ENCODE measurements at places on chromosomes 2 and 18. TPM values are rescaled to one million over a fixed set of nuclear protein-coding genes. Genes with fewer than 3 reads are reported as not detected.
A peak's percentile ranks its signal among the peaks of the same experiment; 100 is the strongest.

Gene SERPINB2
- not detected for polyA plus RNA-seq

- no peaks in the 10 kb centered on the region for H3K27me3 ChIP-seq
- DNase-seq = no peak
- H3K27ac ChIP-seq = no peak overlapping the region
- no peaks in the 10 kb centered on the region for H3K4me1 ChIP-seq
- no peaks in the 10 kb centered on the region for H3K36me3 ChIP-seq
Observed at GRCh38 chr2:14387332-14387731, 245.2 kb upstream of the LRATD1 start.

DNA sequence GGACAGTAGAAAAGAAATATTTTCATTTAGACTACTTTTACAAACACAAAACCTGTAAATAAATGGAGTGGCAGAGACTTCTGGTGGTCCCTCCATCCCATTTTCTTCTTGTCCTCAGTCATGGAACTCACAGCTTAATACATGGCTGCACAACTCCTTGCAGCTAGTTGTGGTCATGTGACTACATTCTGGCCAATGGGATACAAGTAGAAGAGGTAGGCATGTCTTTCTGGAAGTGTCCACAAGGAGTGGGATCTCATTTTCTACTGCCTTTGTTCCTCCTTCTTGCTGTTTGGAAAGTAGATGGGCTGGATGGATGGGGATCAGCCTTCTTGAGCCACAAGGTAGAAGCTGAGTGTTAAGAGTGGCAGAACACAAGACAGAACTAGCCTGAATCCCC is 555.8 kb downstream of the SATB2 start:
- H3K36me3 ChIP-seq = no peaks in the 10 kb centered on the region
- H3K4me1 ChIP-seq = no peaks in the 10 kb centered on the region
- no peaks in the 10 kb centered on the region for H3K27me3 ChIP-seq
- H3K27ac ChIP-seq = no peak overlapping the region
- no peak overlapping the region for H3K4me3 ChIP-seq
- DNase-seq = peak; percentile 0

Gene SERPINB3
- not detected for polyA plus RNA-seq

GRCh38 chr2:176582990-176583481 is 313.8 kb downstream of the MTX2 start:
- no peak overlapping the region for H3K27ac ChIP-seq
- DNase-seq = no peak
- H3K4me1 ChIP-seq = no peaks in the 10 kb centered on the region
- H3K27me3 ChIP-seq = peaks cover 8% of the 10 kb centered on the region
- no peaks in the 10 kb centered on the region for H3K36me3 ChIP-seq

DNA sequence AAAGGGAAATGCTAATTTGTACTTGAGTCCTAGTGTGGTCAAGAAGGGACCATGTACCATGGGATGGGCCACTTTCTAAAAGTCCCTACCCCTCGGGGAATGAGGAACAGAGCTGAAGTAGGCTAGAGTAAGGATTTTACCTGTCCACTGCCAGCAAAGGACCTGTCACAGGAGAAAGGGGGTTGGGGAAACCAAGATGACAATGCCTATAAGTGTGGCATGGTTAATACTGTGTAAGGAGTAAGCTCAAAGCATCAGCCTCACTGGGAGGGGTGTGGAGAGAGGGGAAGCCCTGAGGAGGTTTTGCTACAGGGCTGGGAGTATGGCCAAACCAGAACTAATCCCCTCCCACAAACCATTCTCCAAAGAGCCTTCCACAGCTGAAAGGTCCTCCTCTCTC is 15.8 kb downstream of the GKN2 start:
- DNase-seq = no peak
- H3K27me3 ChIP-seq = peaks cover 7% of the 10 kb centered on the region
- H3K4me3 ChIP-seq = no peak overlapping the region
- H3K36me3 ChIP-seq = no peaks in the 10 kb centered on the region

GRCh38 chr2:198400999-198401398 is 596.6 kb downstream of the PLCL1 start:
- H3K27me3 ChIP-seq = no peaks in the 10 kb centered on the region
- H3K4me3 ChIP-seq = no peak overlapping the region
- H3K4me1 ChIP-seq = no peaks in the 10 kb centered on the region
- no peaks in the 10 kb centered on the region for H3K36me3 ChIP-seq
- no peak overlapping the region for H3K27ac ChIP-seq

Gene RAB6D
- not detected for polyA plus RNA-seq

DNA sequence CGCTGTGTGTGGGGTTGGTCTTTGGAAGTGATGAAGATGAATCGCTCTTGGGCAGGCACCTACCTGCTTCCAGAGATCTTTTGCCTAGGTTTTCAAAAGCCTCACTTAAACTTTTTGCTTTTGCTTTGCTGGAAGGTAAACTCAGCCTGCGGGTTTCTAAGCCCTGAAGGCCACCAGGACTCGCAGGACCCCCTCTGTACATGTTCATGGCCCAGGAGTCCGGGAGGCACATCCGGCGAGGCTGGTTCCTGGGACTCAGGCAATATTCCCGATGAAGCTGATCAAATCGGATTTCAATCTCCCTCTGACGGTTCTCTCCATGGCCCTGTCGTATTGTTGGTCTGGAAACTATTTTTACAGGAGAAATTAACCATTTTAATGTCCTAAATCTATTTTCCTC is 13.2 kb downstream of the HJURP start:
- H3K4me3 ChIP-seq = no peak overlapping the region
- peaks cover 2% of the 10 kb centered on the region for H3K36me3 ChIP-seq
- no peak for DNase-seq

Gene POLE4
- polyA plus RNA-seq = 141 TPM

DNA sequence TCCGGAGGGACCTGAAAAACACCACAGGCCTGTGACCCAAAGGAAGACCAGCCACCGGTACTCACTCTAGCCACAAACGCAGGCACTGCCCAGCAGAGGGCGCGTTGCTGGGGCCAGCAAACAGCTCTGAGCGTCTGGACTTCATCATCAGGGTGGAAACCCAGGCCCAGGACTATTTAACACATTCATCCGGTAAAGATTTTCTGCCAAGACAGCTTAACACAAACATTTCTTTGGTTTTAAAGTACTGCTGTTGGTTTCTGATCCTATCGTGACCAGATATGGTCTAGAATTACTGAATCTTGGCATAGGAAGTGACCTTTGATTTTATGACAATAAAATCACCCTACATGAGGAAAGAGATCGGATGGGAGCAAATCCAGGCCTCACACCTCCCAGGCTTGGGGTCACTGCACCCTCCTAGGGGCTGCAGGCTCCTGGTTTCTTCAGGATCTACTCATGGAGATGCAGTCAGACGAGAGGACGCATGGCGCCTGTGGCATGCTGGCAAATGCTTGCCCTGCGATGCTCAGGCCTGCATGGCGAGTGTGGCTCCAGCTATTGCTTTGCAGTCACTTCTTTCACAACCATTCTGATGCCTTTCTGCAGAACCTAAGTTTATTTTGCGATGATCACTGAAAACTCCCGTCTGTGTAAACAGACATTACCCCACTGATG is 130.4 kb downstream of the COL4A4 start:
- peak; percentile 28 for DNase-seq
- no peaks in the 10 kb centered on the region for H3K27me3 ChIP-seq
- no peak overlapping the region for H3K4me3 ChIP-seq

GRCh38 chr18:50644807-50645206 is 84.9 kb downstream of the MAPK4 start:
- no peaks in the 10 kb centered on the region for H3K4me1 ChIP-seq
- no peak overlapping the region for H3K27ac ChIP-seq
- H3K27me3 ChIP-seq = no peaks in the 10 kb centered on the region
- no peak for DNase-seq

GRCh38 chr2:164691346-164691887 is 70.1 kb upstream of the GRB14 start:
- H3K27ac ChIP-seq = no peak overlapping the region
- H3K36me3 ChIP-seq = no peaks in the 10 kb centered on the region
- no peak for DNase-seq
- no peak overlapping the region for H3K4me3 ChIP-seq

GRCh38 chr2:85334928-85335327 is 7.1 kb upstream of the TGOLN2 start:
- peaks cover 3% of the 10 kb centered on the region for H3K4me1 ChIP-seq
- H3K27ac ChIP-seq = no peak overlapping the region
- H3K36me3 ChIP-seq = no peaks in the 10 kb centered on the region
- H3K4me3 ChIP-seq = no peak overlapping the region
- no peaks in the 10 kb centered on the region for H3K27me3 ChIP-seq

DNA sequence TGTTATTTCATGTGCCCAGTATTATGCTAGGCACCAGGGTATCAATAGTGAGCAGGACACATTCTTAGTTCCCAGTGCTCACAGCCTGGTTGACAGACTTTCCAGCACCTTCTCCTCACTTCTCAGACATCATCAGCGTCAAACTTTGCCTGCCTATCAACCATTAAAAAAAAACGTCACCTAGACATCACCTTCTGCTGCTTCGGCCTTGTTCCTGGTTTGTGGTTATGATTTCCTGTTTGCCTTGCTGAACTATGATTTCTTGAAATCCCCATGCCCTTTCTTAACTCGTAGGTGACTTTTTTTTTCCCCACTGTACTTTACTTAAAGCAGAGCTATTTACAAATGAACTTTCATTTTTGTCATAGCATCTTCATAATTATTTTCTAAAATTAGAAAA is 60.4 kb upstream of the NABP1 start:
- peaks cover 30% of the 10 kb centered on the region for H3K4me1 ChIP-seq
- no peaks in the 10 kb centered on the region for H3K27me3 ChIP-seq
- peak overlapping the region; percentile 88 for H3K27ac ChIP-seq
- H3K4me3 ChIP-seq = peak overlapping the region; percentile 70
- peak; percentile 52 for DNase-seq

Gene IL1R2
- polyA plus RNA-seq = 3.1 TPM

DNA sequence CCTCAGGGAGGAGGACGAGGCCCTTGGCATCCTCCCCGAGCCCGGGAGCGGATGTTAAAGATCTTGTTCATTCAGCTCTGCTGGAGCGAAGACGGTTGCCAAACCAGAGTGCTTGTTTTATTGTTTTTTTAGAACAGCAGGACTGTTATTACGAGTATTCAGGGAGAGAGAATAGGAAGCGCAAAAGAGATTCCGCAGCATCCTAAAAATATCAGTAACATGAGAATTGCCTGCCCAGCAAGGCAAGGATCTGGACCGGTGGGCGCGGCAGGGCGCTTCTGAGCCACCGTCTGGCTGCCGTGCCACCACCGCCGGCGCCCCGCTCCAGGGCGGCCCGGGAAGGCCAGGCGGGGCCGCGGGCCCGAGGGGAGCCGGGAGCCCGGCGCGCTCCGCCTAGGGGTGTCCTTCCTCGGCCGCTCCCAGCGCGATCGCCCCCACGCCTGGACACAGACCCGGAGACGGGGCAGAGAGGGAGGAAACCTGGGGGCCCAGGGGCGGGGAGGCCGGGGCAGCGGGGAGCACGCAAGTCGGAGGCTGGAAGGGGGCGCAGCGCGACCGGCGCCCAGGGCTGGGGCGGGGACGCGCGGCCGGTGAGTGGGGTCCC is 843 bp downstream of the CYS1 start:
- no peaks in the 10 kb centered on the region for H3K36me3 ChIP-seq
- no peak for DNase-seq
- peaks cover 23% of the 10 kb centered on the region for H3K4me1 ChIP-seq
- no peak overlapping the region for H3K27ac ChIP-seq
- peaks cover 39% of the 10 kb centered on the region for H3K27me3 ChIP-seq

DNA sequence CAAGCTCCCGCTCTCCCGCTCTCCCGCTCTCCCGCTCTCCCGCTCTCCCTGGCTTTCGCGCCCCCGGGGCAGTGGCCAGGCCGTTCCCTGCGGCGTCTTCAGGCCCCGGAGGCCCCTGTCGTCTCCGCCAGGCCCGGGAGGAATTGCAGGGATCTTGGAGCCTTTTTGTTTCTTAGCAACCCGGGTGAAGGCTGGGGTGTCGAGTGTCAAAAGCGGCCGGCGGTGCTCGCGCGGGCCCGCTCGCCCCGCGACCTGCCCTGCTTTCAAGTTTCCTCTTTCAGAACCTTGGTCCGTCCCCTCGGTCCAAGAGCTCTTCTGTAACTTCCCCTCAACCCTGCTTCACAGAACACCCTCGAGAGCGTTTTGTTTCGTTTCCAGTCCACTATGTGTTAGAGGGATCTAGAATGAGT is 1.4 kb downstream of the RNF138 start:
- H3K4me1 ChIP-seq = peaks cover 57% of the 10 kb centered on the region
- DNase-seq = peak; percentile 29
- H3K4me3 ChIP-seq = peak overlapping the region; percentile 96

Gene CARF
- polyA plus RNA-seq = 4.1 TPM

GRCh38 chr2:226529556-226529955 is 270.1 kb downstream of the IRS1 start:
- no peak overlapping the region for H3K4me3 ChIP-seq
- H3K4me1 ChIP-seq = no peaks in the 10 kb centered on the region
- no peak overlapping the region for H3K27ac ChIP-seq
- H3K36me3 ChIP-seq = no peaks in the 10 kb centered on the region

GRCh38 chr2:172518995-172519394 is 36.9 kb upstream of the PDK1 start:
- no peaks in the 10 kb centered on the region for H3K27me3 ChIP-seq
- no peaks in the 10 kb centered on the region for H3K4me1 ChIP-seq
- H3K36me3 ChIP-seq = peaks cover 4% of the 10 kb centered on the region
- no peak overlapping the region for H3K4me3 ChIP-seq
- H3K27ac ChIP-seq = no peak overlapping the region

Gene TRABD2A
- polyA plus RNA-seq = 40.6 TPM

DNA sequence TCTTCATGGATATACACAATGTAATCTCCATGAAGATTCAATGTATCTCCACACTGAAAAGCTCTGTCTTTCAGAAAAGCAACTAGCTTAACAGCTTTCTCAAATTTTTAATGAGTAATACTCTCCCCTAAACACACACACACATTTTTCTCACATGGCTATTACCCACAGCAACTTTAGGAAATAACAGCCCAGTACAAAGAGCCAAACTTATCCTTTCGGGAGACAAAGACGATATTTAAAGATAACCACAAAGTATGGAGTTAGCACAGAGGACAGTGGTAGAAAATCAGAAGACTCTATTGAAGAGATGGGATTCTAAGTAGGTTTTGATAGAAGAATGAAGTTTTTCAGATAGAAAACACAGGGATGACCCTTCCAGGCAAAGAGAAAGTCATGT is 394.9 kb upstream of the TRIB2 start:
- H3K4me1 ChIP-seq = no peaks in the 10 kb centered on the region
- H3K4me3 ChIP-seq = no peak overlapping the region
- no peak overlapping the region for H3K27ac ChIP-seq
- no peaks in the 10 kb centered on the region for H3K36me3 ChIP-seq
- DNase-seq = no peak
- H3K27me3 ChIP-seq = no peaks in the 10 kb centered on the region

Gene SCN9A
- not detected for polyA plus RNA-seq

Gene EHD3
- polyA plus RNA-seq = 3.2 TPM

DNA sequence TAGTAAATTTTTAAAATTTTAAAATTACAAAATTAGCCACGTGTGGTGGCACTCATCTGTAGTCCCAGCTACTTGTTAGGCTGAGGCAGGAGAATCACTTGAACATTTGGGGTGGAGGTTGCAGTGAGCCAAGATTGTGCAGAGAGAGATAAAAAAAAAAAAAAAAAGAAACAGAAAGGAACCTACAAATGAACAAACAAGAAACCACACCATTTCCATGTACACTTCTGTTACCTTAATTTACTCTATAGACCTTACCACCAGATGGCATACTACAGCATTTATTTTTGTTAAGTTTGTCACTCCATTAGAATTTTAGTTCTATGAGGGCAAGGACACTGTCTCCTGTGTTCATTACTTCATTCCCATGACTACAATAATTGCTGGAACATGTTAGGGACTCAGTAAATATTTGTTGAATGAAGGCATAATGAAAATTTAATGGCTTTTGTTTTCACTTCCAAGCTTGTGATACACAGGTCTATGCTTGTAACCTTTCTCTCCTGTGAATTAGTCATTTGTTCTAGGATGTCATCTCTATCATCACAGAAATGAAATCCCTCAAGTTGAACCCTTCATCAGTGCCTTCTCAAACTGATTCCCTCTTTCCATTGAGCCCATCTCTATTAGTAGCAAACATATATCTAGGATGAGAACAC is 76.0 kb downstream of the ARHGAP15 start:
- H3K36me3 ChIP-seq = peaks cover 52% of the 10 kb centered on the region
- peaks cover 15% of the 10 kb centered on the region for H3K4me1 ChIP-seq
- DNase-seq = peak; percentile 58
- peak overlapping the region; percentile 25 for H3K27ac ChIP-seq
- H3K4me3 ChIP-seq = peak overlapping the region; percentile 49
